ENCODE measurements at places on chromosomes 1 and 21.
A peak's percentile ranks its signal among the peaks of the same experiment; 100 is the strongest.

DNA sequence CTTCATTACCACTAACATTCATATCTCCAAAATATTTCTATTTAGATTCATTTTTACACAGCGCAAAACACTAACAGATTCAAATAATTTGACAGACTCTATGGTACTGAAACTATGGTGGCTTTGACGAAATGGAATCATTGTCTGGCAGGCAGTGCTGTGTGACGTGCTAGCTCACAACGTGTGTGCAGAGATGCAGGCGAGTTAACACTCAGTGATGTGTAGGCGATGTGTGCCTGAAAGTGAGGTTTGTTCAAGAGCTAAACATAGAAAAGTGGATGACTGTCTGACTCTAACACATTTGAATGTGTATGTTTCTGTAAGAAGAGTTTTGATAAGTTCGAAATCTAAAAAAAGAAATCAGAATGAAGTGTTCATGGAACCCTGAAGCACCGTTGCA, 97.7 kb downstream of the RYR2 start:
- no peak for DNase-seq

DNA sequence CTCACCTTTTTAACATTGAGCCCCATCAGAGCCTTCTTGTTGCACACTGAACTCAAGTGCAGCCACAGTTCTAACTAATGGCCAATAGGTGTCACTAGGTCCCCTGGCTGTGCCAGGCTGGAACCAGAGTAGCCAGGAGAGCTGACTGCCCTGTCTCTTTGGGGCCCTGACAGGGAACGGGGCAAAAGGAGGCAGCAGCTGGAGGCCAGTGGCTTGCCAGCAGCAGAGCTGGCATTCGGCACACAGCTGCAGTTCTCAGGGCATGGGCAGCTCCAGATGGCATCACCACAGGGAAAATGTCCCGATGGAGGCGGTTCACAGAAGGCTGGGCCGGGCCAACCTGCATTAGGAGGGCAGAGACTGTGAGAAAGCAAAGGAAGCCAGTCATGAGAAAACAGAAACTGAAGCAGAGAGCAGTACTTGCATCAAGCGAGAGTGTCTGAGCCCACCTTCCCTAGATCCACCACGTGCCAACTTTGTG, 188.6 kb downstream of the FCRL5 start:
- DNase-seq: no peak

GRCh38 chr1:164644774-164645644, 86.0 kb downstream of the PBX1 start:
- no peak for DNase-seq

- no peak for DNase-seq
Measured at GRCh38 chr1:219926363-219926998, 1.9 kb downstream of the SLC30A10 start.

DNA sequence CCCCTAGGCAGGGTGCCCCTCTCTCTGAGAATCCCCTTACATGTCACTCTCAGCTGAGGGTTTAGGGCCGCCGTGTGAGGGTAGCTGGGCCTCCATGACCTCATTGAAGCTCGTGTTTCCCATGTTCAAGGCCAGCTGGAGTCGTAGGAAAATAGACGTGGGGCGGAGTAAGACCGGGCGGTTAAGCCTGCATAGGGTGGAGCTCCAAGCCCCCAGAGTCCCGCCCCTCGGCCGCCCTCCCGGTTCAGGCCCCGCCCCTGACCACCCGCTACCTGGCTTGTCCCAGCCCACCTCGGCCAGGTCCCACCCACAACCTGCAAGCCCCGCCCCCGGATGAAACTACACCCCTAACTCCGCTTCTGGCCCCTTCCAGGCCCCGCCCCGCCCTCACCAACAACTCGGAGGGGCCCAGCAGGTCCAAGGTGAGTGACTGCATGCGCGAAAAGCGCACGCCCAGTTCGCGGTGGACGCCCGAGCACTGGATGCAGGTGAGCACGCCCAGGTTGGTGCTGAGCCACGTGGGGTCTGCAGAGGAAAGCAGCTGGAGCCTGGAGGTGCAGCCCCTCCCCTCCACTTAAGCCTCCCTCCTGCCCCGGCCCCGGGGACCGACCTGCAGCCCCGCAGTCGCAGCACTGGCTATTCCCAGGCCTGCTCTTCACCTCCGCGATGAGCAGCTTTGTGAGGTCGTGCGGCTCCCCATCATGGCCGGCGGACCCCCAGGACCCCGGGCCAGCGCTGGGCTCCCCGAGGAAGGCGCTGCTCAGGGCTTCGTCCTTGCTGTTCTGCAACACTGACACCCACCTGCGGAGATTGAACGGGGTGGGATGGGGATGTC, 12.2 kb upstream of the TCEA3 start:
- peak; percentile 16 for DNase-seq

DNA sequence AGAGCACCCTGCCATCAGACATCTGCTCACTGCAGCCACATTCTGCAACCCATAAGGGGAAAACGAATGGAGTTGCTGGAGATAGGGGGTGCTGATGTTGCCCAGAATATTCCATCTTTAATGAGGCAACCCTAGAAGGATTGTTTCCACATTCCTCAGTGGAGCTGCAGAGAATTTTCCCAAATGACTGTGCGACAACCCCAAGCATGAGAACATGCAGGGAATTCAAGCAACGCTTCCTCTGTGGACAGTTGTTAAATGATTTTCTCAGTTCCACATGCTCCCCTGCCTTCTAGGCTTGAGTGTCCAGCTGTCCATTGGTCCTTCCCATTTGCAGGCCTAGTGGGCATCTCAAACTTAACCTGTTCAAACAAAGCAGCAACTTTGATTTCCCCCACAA, 20.5 kb upstream of the UBL4B start:
- no peak for DNase-seq

GRCh38 chr1:231738554-231738953, 112.0 kb downstream of the DISC1 start:
- DNase-seq: no peak
